ENCODE measurements at places on chromosomes 1 and 21.
A peak's percentile ranks its signal among the peaks of the same experiment; 100 is the strongest.

DNA sequence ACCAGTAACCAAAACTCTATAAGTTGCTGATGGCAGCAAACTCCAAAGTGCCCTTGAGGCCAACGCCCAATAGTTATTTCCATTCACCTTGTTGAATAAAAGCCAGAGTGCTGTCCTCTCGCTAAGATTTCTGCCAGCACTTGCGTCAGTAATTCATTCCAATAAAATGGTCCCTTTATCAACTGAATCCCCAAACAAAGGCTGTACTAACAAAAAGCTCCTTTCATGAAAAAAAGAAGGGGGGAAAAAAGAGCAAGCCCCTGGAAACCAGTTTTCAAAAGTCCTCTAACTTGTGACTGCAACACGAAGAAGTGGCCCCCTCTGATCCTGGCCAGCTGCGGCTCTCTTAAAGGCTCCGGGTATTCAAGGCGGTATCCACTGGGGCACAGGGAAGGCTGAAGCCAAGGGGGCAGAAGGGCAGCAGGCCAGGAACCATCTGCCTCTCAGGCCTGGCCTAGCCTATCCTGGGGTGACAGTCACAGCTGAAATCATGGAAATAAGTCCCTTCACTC, 55.8 kb upstream of the ZNF326 start:
- DNase-seq: no peak

DNA sequence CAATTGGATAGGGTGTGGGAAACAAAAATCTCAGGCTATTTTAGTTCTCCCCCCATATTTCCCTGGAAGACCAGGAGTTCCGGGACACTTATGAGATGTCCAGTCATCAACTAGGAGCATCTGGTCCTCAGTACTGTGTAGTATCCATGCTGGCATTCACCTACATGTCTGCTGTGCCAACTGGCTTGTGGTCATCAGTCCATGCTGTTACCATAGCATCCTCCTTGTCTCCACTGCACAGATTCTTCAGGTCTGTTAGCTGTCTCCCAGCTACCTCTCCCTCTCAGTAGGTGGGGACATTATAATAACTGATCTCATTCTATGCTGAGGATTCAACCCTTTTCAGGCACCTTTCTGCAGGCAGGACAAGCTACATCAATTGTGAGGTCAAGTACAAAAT, 302.9 kb downstream of the BARHL2 start:
- DNase-seq: no peak

DNA sequence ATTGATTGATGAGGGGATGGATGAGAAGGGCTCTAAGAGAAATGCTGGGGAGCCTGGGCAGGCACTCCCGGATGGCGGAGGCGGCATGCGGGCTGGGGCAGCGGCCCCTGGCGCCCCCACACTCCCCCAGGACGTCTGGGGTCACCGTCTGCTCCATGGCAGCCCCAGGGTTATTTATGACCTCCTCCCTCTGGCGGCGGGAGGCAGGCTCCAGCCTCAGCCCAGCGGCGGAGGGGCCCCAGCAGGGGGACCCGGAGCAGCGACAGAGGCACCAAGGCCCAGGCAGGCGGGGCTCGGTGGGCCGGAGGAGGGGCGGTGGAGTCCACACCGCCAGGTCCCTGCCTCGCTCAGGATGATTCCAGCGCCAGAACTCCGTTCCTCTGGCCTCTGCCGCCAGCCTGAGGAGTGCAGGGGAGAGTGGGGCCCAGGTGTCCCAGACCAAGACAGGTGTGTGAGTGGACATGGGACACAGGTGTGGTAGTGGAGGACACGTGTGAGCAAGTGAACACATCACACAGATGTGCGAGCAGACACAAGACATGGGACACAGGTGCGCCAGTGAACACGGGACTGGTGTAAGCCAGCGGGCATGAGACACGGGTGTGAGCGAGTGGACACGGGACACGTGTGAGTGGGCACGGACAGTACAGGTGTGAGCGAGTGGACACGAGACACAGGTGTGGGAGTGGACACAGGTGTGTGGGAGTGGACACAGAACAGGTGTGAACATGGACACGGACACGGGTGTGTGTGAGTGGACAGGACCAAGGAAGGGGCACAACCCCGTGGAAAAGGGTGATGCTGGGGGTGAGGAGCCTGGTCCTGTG, 2.5 kb upstream of the SAMD11 start:
- no peak for DNase-seq

- no peak for DNase-seq
Observed at GRCh38 chr21:10575311-10575667, 53.9 kb downstream of the TPTE start.

- no peak for DNase-seq
Observed at GRCh38 chr1:160405331-160405877, 5.0 kb downstream of the VANGL2 start.

DNA sequence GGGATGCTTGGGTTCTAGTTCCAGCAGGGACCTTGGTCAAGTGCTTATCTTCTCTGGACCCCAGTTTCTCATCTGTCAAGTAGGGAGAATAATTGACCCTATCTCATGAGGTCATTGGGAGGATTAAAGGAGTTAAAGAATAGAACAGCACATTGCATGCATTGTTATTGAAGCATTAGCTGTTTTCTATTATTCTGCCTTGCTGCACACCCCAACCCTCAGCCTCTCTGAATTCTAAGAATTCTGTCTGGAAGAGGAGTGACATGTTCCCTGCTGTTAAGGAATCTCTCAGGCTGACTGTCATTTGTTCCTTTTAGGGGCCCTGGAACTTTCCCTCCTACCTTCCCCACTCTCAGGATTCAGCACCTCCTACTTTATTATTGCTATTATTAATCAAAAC, 73.9 kb downstream of the NENF start:
- DNase-seq: no peak

GRCh38 chr21:45599146-45599581, 44.4 kb upstream of the PCBP3 start:
- DNase-seq: no peak

DNA sequence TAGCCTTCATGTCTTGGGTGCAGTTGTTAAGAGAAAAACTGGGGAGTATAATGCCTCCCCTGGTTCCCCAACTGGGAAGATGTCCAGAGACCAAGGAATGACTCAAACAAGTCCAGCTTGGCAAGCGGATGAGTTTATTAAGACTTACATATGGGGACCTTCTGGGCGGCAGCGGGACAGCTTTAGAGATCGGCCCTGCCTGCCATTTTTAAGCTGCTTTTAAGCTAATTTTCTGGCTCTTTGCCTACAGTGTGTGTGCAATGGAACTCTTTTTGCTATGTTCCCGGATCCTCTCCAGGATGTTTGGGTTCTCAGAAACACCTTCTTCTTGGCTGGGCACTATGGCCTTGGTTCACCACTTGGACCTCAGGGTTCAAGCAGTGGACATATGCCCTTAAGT, 99.5 kb downstream of the RYR2 start:
- no peak for DNase-seq

- DNase-seq: no peak
Observed at GRCh38 chr1:90371448-90371813, 345.7 kb downstream of the BARHL2 start.

- DNase-seq: no peak
Observed at GRCh38 chr21:45388011-45388521, 16.9 kb upstream of the COL18A1 start.

- DNase-seq: no peak
Observed at GRCh38 chr1:196997423-196997822, 20.1 kb downstream of the CFHR5 start.

DNA sequence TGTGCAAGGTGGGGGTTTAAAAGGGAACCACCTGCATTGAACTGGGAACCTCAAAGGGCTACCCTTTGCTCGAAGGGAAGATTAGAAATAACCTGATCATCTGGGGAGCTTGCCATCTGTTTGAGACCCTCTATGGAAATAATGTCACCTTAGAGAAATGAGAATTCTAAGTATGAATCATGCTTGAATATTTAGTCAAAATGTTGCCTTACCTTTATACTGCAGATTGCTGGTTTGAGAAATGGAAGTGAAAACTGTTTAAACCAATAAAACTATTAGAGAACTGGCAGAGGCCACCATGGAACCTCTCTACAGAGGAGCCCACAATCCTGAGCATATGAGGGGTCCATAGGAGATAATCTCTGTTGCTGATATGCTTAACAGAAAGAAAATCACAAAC, 131.2 kb upstream of the FAM78B start:
- no peak for DNase-seq

DNA sequence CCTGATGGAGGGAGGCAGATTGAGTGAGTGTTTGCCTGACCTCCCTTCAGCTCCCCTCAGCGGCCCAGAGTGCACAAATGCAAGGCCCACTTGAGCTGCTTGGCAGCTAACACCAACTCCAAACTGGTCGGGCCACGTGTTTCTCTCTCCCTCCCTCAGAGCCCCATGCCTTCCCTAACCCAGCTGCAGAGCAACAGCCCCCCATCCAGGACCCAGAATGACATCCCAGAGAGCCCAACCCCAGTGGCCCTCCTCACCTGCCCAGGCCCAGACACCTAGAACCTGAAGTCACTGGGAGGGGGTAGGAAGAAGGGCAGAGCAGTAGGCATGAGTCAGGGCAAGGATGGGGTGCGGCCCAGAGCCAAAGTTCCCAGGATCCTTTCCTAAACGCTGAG, 789 bp upstream of the S100A14 start:
- no peak for DNase-seq

GRCh38 chr1:185450917-185451316, 133.9 kb upstream of the IVNS1ABP start:
- DNase-seq: no peak

GRCh38 chr1:187313115-187313514, 484.4 kb downstream of the PLA2G4A start:
- no peak for DNase-seq

DNA sequence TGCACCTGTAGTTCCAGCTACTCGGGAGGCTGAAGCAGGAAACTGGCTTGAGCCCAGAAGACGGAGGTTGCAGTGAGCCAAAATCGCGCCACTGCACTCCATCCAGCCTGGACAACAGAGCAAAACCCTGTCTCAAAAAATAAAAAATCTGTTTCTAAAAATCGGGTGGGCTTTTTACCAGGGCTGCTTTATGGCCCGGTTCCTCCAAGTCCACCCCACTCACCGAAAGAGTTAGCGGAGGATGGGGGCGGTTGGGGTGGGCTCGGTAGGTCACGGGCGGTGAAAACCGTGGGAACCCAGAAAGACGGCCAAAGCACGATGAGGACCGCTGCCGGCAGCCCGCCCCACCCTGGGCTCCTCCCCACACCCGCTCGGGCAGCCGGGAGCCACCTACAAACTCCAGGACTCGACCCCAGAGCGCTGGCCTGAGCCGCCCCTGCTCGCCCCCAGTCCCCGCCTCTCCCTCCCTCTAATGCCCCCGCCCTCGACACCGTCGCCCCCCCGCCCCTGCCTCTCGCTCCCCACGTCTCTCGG, 846 bp upstream of the PER3 start:
- DNase-seq: peak; percentile 16

DNA sequence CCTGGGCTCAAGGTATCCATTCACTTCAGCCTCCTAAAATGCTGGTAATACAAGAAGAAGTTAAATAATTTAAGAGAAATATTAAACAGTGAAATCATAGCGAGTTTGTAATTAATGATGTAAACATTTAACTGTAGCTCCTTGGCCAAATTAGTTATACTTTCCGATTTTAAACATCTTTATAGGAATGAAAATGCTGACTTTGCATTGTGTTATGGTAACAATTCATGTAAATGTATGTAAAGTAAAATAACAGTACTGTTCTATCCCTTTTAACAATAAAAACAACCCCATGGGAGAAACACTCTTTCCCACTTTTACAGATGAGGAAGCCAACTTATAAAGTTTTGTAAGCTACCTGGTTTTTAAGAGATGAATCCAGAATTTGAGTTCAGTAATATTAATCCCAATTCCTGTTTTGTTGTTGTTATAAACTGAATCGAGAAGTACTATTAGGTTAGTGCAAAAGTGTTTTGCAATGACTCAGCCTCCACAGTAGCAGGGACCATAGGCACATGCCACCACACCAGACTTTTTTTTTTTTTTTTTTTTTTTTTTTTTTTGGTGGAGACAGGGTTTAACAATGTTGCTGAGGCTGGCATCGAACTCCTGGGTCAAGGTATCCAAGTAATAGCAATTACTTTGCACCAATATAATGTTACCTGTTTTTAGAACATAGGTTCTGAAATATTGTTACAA, 1360.4 kb downstream of the BRINP3 start:
- DNase-seq: no peak

DNA sequence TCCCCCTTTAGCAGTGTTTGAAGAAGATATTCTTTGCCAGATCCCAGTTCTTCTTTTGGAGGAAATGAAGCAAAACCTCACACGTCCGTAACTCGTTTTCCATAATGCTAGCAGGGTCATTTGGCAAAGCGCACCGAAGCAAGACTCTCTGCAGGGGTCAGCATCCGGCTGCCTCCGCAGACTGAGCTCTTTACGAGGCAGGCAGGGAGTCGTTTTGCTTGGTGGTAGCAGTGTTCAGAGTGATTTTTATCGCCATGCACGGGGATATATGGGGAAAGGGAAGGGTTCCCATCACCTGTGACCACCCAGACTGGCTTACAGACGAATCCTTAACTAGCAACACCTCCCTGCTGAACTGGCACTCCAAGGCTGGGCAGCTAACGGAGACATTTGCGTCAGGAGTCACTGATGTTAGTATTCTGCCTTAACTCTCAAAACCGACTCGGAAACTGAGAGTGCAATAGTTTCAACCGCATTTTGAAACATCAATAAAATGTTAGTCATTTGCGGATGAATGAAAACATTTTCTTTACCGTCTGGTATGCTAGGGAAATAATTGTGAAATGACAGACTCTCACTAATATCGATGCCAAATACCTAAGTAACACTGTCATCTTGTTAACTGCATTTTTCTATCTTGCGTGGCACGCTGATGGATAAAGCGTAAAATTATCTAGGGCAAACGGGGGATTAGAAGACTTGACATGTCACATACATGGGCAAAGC, 2.2 kb upstream of the NEGR1 start:
- no peak for DNase-seq
